ENCODE measurements at places on chromosomes 6 and 20.

- no peak for DNase-seq
These were observed 158.5 kb upstream of the AFDN start for GRCh38 chr6:167668019-167668753.

DNA sequence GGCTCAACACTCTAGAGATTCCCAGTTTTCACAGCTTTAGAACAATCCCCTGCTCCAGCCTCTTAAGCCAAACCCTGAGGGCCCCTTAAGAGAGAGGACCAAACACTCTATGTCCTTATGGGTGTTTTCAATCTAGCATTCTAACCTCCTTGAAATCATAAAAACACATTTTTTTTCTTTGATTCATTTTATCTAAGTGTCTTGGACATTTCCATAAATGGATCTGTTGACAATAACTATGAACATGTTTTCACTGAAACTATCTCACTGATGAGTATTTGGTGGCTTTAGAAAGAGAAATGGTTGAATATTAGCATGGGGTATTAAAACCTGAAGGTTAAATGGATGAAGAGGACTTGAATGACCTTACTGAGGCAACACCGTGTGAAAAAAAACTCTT lies 27.6 kb upstream of the PDE7B start:
- DNase-seq = no peak

GRCh38 chr20:58558486-58559367 lies 43.5 kb upstream of the APCDD1L start:
- DNase-seq = no peak

GRCh38 chr6:168284187-168284586 lies 35.4 kb downstream of the DACT2 start:
- no peak for DNase-seq

DNA sequence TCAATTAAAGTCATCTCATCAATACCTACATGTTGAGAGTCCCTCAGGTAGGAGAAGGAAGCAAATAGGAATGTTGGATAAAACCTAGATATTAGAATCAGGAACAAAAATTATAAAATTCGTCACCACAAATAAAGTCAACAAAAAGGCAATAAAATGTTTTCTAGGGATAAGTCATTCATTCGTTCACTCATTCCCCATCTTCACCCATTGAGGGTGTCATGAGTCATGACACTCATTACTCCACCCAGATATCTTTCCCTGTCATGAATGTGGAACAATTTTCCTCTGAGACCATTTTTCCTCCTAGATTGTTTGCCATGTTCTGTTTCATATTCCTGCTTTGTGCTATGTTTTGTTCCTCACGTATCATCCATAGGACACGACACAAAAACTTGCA lies 50.9 kb upstream of the OLIG3 start:
- DNase-seq = no peak

DNA sequence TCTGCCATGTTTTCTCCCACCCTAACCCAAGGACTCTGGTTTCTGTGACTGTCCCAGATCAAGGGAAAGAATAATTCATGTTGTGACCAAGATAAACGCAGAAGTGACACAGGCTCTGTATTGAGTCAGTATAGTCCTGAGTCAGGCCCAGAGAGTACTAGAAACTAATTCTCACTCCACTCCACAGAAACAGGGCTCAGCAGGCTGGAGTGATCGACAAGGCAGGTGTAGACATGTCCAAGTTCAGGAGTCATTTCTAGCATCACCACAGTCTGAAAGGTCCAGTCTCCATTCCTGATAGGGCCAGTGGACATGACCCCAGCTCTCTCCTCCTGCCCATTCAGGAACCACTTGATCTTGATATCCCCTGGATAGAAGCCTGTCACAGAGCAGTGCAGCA lies 2.7 kb downstream of the HLA-DOB start:
- no peak for DNase-seq

- DNase-seq = no peak
These were observed 534 bp upstream of the EFCAB8 start for GRCh38 chr20:32858189-32858588.

DNA sequence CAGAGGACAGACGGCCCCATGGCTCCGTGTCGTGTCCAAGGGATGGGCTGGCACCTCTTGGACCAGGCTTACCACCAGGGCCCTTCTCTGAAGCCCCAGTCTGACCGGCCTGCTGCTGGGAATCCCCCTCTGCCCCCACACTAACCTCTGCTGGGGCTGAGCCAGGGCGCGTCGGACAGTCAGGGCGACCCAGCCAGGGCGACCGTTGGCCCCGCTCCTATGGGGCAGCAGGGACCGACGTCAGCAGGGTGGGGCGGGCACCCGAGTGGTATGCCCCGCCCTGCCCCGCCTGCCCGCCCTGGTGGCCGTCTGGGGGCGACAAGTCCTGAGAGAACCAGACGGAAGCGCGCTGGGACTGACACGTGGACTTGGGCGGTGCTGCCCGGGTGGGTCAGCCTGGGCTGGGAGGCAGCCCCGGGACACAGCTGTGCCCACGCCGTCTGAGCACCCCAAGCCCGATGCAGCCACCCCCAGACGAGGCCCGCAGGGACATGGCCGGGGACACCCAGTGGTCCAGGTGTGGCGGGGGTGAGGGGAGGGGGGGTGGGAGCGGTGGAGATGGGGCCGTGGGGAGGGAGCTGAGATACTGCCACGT lies at the start of gene SLC17A9:
Gene SLC17A9, plus strand, starts transcription at position 337 of the 595 bp plus-strand sequence. Its CDS starts 122 bp downstream, at position 459.
- peak; percentile 29 for DNase-seq

- no peak for DNase-seq
These were observed 73.5 kb upstream of the DST start for GRCh38 chr6:56716229-56716628.

All from activated naive CD4-positive, alpha-beta T cell treated with Interleukin-2 at 50 U/mL for 16 hours (primary cell).